ENCODE measurements at places on chromosomes 5 and 9.

GRCh38 chr9:69313175-69313574 lies 11.8 kb upstream of the ENTREP1 start:
- no peak overlapping the region for H3K4me3 ChIP-seq
- DNase-seq = no peak
- H3K36me3 ChIP-seq = no peaks in the 10 kb centered on the region
- H3K27ac ChIP-seq = no peak overlapping the region
- H3K27me3 ChIP-seq = peaks cover 37% of the 10 kb centered on the region

DNA sequence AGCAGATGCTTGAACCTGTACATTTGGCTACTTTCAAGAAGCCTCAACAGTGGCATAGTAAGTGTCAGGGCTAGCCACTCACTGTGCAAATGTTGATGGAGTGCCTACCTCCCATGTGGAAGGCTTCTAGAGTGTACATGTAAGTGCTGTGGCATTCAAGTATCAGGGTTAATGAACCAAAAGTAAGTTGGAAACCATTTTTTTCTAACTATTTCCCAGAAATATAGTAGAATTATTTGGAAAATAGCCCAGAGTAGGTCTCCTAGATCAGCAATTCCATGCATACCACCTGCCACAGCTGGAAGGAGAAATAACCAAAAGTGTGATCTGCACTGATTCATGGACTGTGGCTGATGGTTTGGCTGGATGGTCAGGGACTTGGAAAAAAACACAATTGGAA lies 53.3 kb downstream of the FOXD1 start:
- no peak for DNase-seq
- H3K36me3 ChIP-seq = no peaks in the 10 kb centered on the region
- no peak overlapping the region for H3K4me3 ChIP-seq
- no peak overlapping the region for H3K27ac ChIP-seq

GRCh38 chr5:139459451-139459934 lies 3.0 kb downstream of the ECSCR start:
- H3K27ac ChIP-seq = peak overlapping the region; percentile 93
- peaks cover 40% of the 10 kb centered on the region for H3K4me1 ChIP-seq
- H3K27me3 ChIP-seq = no peaks in the 10 kb centered on the region
- DNase-seq = no peak
- peak overlapping the region; percentile 66 for H3K4me3 ChIP-seq
- H3K36me3 ChIP-seq = peaks cover 11% of the 10 kb centered on the region

- H3K27me3 ChIP-seq = peaks cover 13% of the 10 kb centered on the region
- no peak for DNase-seq
- H3K27ac ChIP-seq = no peak overlapping the region
- H3K36me3 ChIP-seq = no peaks in the 10 kb centered on the region
- H3K4me1 ChIP-seq = no peaks in the 10 kb centered on the region
These were observed 28.4 kb upstream of the CAST start for GRCh38 chr5:96633820-96634219.

- H3K4me1 ChIP-seq = peaks cover 12% of the 10 kb centered on the region
- peaks cover 76% of the 10 kb centered on the region for H3K27me3 ChIP-seq
- no peak overlapping the region for H3K27ac ChIP-seq
- H3K4me3 ChIP-seq = no peak overlapping the region
- DNase-seq = no peak
These were observed 5.4 kb upstream of the FOXB2 start for GRCh38 chr9:77013932-77014596.

DNA sequence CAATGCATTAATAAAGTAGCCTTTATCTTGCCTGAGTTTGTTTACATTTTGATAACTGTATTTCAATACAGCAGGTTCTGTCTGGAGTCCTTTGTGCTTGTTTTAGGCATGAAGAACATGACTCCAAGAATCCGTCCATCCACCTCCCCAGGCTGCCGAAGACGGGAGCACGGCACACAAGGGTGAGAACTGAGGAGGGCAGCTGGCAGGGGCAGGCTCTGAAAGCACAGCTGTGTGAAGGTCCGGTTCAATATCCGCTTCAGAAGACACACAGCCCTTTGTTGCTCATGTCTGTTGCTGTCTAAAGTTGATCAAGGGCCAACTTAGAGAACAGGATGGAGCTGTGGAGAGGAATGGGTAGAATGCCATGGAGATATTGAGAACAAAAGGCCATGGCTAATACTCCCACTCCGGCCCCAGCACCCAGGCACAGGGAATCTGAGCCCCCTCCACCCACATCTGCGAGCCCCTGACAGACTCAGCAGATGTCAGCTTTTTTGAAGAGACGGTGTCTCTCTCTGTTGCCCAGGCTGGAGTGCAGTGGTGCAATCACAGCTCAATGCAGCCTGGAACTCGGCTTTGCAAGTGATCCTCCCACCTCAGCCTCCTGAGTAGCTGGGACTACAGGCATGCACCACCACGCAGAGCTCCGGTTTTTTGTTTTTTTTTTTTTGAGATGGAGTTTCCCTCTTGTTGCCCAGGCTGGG lies 58.5 kb upstream of the GNE start:
- H3K4me3 ChIP-seq = no peak overlapping the region
- DNase-seq = no peak
- no peaks in the 10 kb centered on the region for H3K36me3 ChIP-seq
- H3K4me1 ChIP-seq = no peaks in the 10 kb centered on the region
- H3K27ac ChIP-seq = no peak overlapping the region

GRCh38 chr5:144009116-144009515 lies 161.3 kb downstream of the YIPF5 start:
- no peak for DNase-seq
- H3K36me3 ChIP-seq = no peaks in the 10 kb centered on the region
- H3K27me3 ChIP-seq = peaks cover 18% of the 10 kb centered on the region
- H3K27ac ChIP-seq = no peak overlapping the region
- no peak overlapping the region for H3K4me3 ChIP-seq
- H3K4me1 ChIP-seq = no peaks in the 10 kb centered on the region

DNA sequence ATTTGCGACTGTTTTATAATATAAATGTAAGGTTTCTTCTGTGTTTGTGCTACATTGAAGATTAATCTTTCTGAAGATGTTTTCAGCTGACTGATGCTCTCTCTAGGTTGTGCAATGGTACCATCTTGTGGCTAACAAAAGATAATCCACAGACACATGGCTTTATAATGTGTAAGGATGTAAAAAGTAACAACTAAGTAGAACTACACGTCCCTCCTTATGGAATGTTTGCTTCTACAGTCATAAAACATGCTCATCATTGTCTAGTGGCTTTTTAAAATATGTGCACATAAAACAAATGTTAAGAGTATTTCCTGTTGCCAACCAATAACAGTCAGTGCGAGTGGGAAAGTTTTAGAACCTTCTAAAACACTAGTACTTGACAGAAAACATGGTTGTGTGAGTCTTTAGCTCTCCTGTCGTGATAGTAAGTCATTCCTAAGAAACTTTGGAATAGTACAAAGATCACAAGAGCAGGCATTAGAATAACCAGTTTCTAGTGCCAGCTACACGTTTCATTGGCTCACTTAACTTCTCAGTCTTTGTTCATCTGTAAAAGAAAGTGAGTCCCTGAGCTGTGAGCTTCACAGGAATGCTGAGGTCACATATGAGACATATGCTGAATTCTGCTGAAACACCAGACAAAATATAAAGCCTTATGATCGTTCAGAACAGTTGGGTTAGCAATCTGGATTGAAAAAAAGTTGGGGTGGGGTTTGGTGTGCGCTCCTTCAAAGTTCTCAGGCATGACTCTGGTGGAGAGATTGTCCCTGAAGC lies 75.7 kb upstream of the GLIS3 start:
- no peaks in the 10 kb centered on the region for H3K4me1 ChIP-seq
- no peaks in the 10 kb centered on the region for H3K36me3 ChIP-seq
- DNase-seq = no peak
- no peak overlapping the region for H3K4me3 ChIP-seq

- peaks cover 3% of the 10 kb centered on the region for H3K36me3 ChIP-seq
- H3K27me3 ChIP-seq = peaks cover 23% of the 10 kb centered on the region
- no peak overlapping the region for H3K27ac ChIP-seq
- H3K4me3 ChIP-seq = no peak overlapping the region
- H3K4me1 ChIP-seq = no peaks in the 10 kb centered on the region
These were observed 145.4 kb downstream of the CMYA5 start for GRCh38 chr5:79834754-79835714.

- H3K27ac ChIP-seq = no peak overlapping the region
- peaks cover 67% of the 10 kb centered on the region for H3K27me3 ChIP-seq
- DNase-seq = no peak
- no peaks in the 10 kb centered on the region for H3K4me1 ChIP-seq
These were observed 13.1 kb upstream of the TENT4A start for GRCh38 chr5:6700074-6700684.

GRCh38 chr5:1251678-1252580 lies 26.7 kb downstream of the SLC6A18 start:
- H3K36me3 ChIP-seq = no peaks in the 10 kb centered on the region
- H3K27me3 ChIP-seq = peaks cover 30% of the 10 kb centered on the region
- no peak for DNase-seq
- H3K27ac ChIP-seq = no peak overlapping the region
- H3K4me1 ChIP-seq = peaks cover 20% of the 10 kb centered on the region
- H3K4me3 ChIP-seq = no peak overlapping the region

DNA sequence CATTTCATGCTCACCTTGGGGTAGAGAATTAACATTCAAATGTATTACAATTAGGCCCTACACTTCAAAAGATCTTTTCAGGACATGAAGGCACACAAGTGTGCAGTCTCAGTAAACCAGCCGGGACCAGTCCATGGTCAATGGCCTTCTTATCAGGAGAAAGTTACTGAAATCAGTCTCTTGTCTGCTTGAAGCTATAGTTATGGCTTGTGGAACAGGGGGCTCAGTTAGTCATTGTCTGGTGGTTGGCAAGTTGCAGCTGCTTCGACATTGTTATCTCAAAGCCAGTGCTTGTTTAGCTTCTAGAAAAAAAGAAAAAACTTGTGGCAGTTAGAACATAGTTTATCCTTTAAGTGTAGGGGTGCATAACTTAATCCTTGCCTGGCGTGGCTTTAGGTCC lies 213.1 kb upstream of the ACO1 start:
- H3K27ac ChIP-seq = no peak overlapping the region
- H3K4me1 ChIP-seq = no peaks in the 10 kb centered on the region
- DNase-seq = no peak
- H3K4me3 ChIP-seq = no peak overlapping the region
- H3K27me3 ChIP-seq = no peaks in the 10 kb centered on the region
- no peaks in the 10 kb centered on the region for H3K36me3 ChIP-seq

DNA sequence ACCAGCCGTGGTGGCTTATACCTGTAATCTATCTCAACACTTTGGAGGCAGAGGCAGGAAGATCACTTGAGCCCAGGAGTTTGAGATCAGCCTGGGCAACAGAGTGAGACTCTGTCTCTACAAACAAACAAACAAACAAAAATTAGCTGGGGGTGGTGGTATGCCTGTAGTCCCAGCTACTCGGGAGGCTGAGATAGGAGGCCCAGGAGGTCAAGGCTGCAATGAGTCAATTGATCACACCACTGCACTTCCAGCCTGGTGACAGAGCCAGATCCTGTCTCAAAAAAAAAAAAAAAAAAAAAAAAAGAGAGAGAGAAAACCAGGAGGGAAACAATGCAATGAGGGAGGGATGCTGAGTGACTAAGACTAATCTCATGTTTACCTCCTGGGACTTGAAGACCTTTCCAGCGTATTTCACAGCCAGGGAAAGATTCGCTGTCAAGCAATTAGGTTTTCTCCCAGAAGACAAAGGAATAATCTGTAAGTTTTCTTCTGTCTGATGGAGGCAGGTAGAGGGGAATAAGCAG lies 51.1 kb upstream of the MIER3 start:
- H3K27me3 ChIP-seq = peaks cover 35% of the 10 kb centered on the region
- no peaks in the 10 kb centered on the region for H3K36me3 ChIP-seq
- no peak for DNase-seq
- H3K4me3 ChIP-seq = no peak overlapping the region
- H3K27ac ChIP-seq = no peak overlapping the region

GRCh38 chr5:113035096-113035495 lies 58.5 kb downstream of the DCP2 start:
- DNase-seq = no peak
- peak overlapping the region; percentile 47 for H3K27ac ChIP-seq
- no peaks in the 10 kb centered on the region for H3K27me3 ChIP-seq

- no peak overlapping the region for H3K27ac ChIP-seq
- H3K4me1 ChIP-seq = no peaks in the 10 kb centered on the region
- H3K36me3 ChIP-seq = no peaks in the 10 kb centered on the region
- no peak for DNase-seq
These were observed 83.9 kb upstream of the CXCL14 start for GRCh38 chr5:135662683-135663082.

GRCh38 chr9:16132513-16132912 lies 579.7 kb downstream of the CCDC171 start:
- peaks cover 4% of the 10 kb centered on the region for H3K36me3 ChIP-seq
- H3K27me3 ChIP-seq = no peaks in the 10 kb centered on the region
- H3K27ac ChIP-seq = no peak overlapping the region

GRCh38 chr5:132055808-132056609 lies 4.4 kb upstream of the IL3 start:
- H3K27ac ChIP-seq = peak overlapping the region; percentile 93
- peaks cover 20% of the 10 kb centered on the region for H3K4me1 ChIP-seq
- peak; percentile 72 for DNase-seq
- H3K36me3 ChIP-seq = peaks cover 17% of the 10 kb centered on the region
- no peaks in the 10 kb centered on the region for H3K27me3 ChIP-seq
- peak overlapping the region; percentile 74 for H3K4me3 ChIP-seq

DNA sequence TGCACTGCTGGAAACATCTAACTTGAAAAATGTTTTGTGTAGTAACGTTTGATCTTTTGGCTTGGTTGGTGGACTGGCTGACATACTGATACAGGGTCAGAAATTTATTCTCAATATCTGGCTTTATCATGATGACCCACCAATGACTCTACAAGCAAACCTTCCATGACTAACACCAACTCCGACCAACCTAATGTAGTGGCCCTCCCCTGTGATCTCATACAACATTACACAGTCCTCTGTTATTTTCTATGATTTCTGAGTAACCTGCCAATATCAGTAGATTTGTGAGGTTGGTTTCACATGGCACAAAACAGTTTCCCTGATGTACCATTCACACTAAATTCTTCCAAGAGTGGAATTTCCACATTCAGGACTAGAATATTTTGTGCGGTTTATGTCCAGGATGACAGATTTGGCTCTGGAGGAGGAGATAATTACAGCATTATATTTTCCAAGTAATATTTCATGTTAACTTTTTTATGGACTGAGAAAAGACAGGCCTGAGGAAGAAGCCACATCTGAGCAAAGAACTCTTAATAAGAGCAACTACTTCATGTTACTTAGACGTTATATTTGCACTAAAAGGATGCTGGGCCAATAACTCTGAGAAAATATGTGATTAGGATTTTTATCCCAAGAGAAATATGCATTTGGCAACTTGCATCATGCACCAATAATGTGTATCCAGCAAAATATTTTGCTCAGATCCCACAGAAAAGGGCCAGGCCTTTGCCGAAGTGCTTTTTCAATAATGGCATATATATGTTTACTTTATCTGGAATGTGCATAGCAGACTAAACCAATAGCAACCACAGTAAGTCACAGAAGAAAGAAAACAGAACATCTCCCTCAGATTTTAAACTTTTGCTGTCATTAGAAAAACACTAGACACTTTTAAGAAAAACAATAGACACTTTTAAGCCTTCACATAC lies 273.4 kb downstream of the KCNN2 start:
- H3K4me3 ChIP-seq = no peak overlapping the region
- H3K36me3 ChIP-seq = no peaks in the 10 kb centered on the region
- H3K27me3 ChIP-seq = no peaks in the 10 kb centered on the region
- H3K4me1 ChIP-seq = no peaks in the 10 kb centered on the region
- DNase-seq = no peak

- peaks cover 3% of the 10 kb centered on the region for H3K4me1 ChIP-seq
- H3K27ac ChIP-seq = no peak overlapping the region
- no peak for DNase-seq
- peaks cover 27% of the 10 kb centered on the region for H3K27me3 ChIP-seq
- no peak overlapping the region for H3K4me3 ChIP-seq
- no peaks in the 10 kb centered on the region for H3K36me3 ChIP-seq
These were observed 281.6 kb downstream of the NTRK2 start for GRCh38 chr9:84950879-84951811.

Data from effector memory CD8-positive, alpha-beta T cell (primary cell).